ENCODE measurements at places on chromosomes 5 and 9.

GRCh38 chr5:83672646-83673045, 48.0 kb downstream of the HAPLN1 start:
- DNase-seq, result no peak

DNA sequence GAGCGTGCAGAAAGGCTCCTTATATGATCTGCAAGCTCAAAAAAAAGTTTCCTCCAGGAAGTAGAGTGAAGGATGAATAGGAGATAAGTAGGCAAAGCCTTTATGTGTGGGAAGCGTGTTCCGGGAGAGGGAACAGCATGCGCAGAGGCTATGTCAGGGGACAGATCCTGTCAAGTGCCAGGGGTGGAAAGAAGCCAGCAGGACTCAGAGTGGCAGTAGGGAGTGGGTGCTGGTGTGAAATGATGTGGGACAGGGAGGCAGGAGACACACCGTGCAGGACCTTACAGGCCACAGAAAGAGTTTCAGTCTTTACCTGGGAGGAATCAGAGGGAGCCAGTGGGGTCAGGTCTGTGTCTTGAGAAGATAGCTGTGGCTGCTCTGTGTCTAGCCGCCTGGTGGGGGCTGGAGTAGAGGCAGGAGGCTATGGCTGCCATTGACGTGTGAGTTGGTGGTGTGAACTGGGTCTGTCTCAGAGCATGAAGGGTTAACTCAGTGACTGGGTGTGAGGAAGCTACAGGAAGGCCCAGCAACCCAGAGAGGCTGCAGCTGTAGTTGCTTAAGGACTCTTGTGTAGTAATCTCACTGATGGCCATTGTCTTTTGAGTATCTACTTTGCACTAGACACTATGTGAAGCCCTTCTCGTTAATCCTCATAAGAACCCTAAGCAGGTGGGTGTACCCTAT, 71.3 kb downstream of the PPARGC1B start:
- DNase-seq, result no peak

DNA sequence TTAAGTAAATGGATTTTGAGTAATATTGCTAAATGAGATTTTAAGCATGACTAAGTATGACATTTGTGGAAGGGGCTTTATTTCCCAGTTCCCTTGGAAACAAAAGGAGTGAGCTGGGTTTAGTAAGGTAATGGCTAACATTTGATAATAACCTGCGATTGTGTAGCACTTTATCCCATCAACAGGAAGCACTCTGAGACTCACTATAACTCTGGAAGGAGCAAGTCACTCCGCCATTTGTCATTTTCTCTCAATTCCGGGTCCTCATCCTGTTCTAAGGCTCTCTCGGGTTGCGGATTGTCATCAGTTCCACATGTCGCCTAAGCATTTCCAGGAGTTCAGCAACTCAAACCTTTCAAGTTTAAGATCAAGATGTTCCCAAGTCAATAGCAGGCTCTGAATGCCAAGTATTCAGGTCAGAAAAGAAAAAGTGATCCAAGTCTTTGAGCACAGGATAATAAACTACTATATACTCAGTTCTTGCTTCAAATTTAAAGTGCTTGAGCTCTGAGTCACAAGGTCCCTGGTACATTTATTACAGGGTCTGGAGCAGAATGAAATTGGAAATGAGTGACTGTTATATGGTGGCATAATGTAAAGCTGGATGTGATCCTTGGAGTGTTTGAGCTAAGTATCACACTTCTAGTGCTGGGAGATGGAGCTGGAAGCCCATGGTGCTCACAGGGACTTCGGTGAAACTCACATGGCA, 39.3 kb downstream of the CAPSL start:
- DNase-seq, result no peak

DNA sequence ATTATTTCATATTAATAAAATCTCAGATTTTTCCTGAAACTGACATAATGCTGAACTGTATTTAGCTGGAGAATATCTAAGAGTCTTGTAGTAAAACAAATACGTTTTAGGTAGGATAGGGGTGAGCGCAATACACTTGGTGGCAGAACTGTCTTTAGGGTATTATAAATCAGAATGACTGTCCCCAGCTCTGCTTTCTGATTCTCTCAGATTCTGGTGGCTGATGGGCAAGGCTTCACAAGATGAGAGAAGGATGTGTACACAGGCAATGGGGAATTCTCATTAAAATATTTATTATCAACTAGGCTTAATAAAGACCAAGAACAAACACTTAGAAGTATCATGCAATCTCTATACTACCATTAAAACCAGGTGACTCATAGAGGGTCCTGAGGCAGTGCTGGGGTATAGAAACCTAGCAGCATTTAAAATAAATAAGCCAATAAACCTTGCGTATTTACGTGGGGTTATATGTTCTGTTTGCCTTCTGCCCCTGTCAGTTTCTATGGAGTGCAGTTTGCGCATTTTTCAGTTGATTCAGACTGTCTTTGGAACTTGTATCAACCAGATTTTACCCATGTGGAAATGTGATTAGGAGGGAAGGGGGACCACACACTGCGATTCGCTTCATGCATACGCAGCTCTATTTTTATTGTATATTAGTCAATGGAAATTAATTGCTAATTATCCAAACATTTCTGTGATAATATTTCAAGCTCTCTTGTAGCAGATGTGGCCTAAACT, 1150.7 kb upstream of the WWC1 start:
- no peak for DNase-seq

GRCh38 chr5:4880304-4880741, 259.8 kb upstream of the ADAMTS16 start:
- no peak for DNase-seq

- DNase-seq, result no peak
Observed at GRCh38 chr9:78821126-78821822, 524.3 kb downstream of the PSAT1 start.

GRCh38 chr5:142896325-142897007, 126.3 kb downstream of the ARHGAP26 start:
- DNase-seq, result no peak

DNA sequence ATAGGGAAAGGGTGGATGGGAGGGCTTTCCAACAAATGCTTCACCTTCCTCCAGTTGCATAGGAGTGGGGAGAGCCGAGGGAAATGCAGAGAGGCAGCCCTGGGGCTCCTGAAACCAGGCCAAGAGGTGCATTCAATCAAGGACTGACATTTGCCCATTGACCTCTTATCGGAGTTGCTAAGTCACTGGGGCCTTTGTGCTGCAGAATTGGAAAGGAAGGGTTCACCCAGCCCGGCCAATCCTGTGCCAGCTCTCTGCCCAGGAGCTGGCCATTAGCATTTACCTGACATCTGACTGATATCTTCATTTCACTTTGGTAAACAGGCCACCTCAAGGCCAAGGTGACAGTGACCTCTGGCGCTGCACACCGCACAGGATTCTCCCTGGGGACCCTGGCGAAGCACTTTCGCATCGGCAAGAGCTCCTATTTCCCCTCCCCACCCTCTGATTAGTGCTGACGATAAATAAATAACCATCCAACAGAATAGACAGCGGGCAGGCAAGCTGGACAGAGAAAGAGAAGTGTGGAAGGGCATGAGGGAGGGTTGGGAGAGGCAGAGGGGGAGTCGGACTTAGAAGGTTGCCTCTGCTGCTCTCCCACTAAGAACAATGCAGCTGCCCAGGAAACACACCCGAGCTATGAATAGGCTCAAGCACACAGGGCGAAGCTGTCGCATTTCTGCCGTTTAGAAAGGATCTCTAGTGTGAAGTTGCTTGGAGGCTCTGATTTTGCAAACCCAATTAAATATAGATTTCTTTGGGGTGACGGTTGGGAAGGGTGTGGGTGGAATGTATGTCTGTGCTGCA, 57.0 kb upstream of the BOD1 start:
- no peak for DNase-seq

GRCh38 chr5:514101-514485, 10.2 kb downstream of the SLC9A3 start:
- DNase-seq, result no peak

DNA sequence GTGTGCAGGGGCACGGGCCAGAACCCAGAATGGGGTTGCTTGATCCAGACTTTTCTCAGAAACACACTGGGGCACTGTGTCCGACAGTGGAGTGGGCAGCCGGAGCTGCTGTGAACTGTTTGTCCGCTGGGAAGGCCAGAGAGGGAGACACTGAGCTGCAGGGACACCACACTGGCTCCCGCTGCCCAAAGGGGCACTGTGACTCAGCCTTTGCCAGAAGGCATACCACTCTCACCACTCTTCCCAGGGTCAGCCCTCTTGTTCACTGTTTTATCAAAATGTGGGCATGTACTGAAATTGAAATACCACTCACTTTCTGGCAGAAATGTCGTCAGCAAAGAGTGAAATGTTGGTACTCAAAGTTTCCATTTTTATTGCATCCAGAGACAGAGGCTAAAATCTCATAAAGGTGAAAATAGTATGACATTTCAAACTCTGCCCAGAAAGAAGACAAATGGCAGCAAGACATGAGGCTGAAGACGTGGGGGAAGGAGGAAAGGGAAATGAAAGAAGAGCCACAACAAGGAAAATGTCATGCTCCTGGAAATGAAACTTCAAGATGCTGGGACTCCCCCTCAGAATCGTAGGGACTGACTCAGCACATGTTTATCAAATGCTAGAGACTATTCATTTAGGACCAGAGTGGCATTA, 4.5 kb upstream of the IL7R start:
- DNase-seq, result no peak

DNA sequence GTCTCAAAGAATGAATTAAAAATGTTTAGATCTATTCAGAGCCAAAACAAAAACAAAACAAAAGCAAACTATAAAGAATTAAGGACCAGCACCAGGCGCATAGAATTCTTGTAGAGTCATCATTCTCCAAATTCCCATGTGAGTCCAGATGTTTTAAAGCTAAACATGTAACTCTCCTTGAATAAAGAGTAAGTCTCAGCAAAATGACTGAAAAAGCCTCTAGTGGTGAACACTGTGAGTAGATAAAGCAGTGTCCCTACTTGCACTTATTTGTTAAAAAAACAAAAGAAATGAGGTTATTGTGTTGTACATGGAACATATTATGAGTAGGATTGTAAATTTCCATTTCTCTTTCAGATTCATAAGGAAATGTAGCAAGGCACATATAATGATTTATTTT, 44.0 kb downstream of the NNT start:
- no peak for DNase-seq

DNA sequence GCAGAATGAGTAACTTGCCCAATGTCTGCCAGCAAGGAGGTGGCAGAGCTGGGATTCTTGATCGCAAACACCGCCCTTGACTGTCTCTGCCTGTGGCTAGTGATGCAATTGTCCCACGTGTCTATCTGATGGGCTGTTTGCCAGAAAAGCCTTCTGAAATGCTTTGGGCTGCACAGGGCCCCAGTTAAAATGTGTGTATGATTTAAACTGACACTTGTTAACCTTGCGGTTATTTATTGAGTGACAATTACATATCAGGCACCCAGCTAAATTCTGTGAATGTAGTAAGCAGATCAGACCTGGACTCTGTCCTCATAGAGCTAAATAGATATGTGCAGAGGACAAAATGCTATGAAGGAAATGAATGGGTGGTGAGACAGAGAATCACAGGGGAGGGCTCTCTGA, 11.6 kb upstream of the IL12B start:
- DNase-seq, result peak; percentile 34

- DNase-seq, result no peak
Observed at GRCh38 chr9:114437401-114437893, 49.7 kb upstream of the AKNA start.

DNA sequence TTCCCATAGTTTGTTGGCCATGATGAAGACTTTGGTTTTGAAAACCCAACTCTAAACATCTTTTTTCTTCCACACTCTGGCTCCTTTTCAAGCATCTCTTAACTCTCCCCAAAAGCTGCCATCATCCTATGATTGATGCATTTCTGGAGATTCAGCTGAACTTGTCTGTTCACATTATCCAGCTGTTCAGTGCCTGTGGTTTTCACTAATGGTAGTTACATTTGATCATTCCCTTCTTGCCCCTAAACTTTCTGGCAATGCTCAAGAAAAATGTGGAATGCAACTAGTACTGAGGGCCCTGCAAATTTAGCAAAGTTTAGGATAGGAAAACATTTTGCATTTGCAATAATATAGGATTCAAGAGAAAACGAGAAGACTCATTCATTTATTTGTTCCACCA, 267.5 kb downstream of the ENC1 start:
- DNase-seq, result no peak

- peak; percentile 85 for DNase-seq
Observed at GRCh38 chr5:50667653-50668595, 1.5 kb downstream of the PARP8 start.

DNA sequence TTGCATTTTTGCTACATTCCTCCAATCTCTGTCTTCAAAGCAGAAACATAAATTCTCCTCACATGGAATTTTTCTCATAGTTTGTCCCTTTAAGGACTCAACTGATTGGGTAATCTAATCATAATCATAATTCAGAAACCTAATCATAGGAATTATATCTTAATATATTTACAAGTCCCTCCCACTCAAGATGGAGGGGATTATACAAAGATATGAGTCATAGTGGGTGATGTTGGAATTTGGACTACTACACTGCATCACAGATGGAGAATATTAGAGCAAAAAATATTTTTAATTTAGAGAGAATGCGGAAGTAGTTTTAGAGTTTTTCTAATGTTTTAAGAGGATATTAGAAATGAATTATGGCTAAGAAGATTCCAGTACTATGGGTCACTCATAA, 1034.0 kb downstream of the DTWD2 start:
- DNase-seq, result no peak

GRCh38 chr9:72364679-72365524, at the start of gene ZFAND5:
Gene ZFAND5 (minus strand): TSS chr9:72365208. CDS start chr9:72360778, 4,430 bp downstream.
- DNase-seq, result peak; percentile 90

Data from stimulated activated CD8-positive, alpha-beta memory T cell treated with anti-CD3 and anti-CD28 coated beads, Interleukin-2, amount 100 ng/mL, for 48 hours (primary cell).